ENCODE measurements at places on chromosomes 4 and X.

- DNase-seq, result no peak
Observed at GRCh38 chr4:150050566-150050965, 27.7 kb upstream of the DCLK2 start.

- DNase-seq, result no peak
Observed at GRCh38 chr4:22897520-22898108, 204.9 kb downstream of the GBA3 start.

- no peak for DNase-seq
Observed at GRCh38 chrX:72312311-72312940, 6.7 kb upstream of the CITED1 start.

DNA sequence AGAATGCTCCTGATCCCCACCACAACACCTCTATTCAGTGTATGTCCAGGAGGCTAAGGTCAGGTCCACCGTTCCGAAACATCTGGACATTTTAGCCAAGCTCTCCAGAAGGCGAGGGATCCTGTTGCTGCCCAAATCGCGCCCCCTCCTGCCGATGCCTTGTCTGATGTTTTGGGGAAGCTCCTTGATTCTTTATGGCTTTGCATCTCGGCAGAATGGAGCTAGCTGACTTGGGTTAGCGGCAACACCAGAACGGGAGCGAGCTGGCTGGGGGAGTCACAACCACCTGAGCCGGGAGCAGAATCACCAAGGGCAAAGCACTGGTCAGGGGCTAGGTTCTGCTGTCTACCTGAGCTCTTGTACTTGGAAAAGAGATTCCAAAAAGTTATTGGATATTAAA lies 6.6 kb upstream of the POU3F4 start:
- DNase-seq, result no peak

DNA sequence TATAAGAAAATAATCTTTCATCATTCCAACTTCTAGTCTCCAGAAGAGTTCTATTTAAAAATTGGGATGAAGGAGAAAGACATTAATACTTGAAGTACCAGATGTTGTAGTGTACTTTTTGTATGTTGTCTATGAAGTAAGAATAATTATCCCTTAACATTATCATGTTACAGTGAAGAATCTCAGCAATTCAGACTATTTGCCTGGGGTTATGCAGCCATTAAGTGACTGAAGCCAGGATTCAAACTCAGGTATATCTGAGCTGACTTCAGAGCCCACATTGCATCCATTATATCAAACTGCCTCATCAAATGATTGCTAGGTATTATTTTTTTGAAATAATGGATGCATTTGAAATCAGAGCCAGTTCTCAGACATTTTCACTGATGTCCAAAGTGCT lies 76.1 kb upstream of the FHDC1 start:
- no peak for DNase-seq

DNA sequence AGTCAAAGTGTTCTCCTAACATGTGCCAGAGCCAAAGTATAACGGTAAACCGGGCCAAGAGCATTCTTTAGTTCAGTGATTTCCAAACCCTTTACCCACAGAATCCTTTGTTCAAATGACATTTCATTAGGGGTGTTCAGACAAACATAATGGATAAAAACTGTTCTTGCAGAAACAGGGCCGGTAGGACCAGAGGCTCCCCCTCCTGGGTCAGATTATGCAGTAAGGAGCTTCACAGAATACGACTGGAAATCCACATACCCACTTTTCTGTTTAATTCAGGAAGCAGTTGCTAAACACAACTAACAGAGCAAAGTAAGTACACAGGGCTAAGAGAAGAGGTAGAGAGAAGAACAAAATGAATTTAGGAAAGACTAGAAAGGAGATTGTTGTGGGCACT lies 46.6 kb upstream of the TMEM184C start:
- DNase-seq, result no peak

DNA sequence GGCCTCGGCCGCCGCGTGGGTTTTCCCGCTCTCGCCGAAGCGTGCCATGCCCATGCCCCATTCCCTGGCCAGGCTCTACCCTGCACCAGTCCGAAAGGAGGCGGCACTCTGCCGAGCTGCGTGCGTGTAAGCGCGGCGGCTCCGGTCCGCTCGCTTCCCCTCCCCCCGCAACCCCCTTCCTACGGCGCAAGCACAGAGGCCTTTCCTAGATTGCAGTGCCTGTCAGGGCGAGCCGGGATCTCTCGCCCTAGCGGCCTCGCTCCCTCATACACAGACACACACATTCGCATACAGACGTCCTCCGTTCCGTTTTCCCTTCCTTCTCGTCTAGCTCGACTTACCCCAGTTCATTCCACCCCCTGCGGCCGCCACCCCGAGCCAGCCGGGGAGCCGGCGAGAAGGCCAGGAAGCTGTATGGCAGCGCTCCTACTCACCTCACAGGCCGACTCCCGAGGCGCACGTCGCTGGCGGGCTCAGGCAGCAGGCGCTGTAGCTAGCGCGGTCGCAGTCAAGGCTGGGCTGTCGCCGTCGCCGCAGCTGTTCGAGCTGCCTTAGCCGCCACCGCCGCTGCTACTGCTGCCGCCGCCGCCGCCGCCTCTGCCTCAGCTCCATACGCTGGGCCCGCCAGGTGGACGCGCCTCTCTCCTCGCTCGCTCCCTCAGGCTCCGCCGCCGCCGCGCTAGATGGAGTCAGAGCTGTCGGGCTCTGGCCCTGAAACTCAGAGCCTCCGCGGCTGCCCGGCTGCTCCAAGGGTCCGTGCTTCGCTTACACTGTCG lies 615 bp downstream of the NEXMIF start:
- DNase-seq, result no peak

DNA sequence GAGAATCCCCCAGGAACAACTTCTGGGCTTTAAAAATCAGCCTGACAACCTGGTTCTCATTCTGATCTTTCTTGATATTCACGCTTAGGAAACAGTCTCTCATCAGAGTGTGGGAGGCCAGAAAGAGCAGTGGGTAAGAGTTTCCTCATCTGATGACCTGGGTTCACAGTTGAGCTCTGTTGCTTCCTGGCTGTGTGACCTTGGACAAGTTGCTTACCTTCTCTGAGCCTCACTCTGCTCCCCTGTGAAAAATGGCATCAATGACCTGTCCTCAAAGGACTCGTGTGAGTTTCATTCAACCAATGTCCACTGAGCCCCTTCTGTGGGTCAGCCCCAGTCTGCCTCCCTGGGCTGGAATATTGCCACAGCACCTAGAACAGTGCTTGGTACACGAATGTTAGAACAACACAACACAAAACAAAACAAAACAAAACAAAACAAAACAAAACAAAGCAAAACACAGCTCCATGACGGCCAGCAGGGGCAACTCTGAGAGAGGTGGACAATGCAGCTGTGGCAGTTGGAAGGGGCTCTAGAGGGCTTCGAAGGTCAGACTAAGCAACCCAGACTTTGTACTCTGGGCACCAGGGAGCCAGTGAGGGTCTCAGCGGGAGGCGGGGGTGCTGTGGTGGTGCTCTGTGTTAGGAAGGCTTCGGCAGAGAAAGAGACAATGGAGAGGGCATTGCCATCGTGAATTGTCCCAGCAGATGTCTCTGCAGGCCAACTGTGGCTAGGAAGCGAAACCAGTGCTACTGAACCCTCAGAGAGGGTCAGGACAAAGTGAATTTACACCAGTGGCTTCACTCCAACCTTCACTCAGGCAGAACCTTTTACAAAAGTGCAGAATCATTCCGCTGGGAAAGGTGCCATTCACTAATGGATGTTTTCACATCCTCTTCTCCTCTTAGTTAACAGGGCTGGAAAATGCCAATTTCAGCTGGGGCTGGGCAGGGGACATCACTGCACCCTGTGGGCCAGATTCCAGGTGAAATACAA lies 14.3 kb upstream of the C4orf50 start:
- no peak for DNase-seq

GRCh38 chr4:47533689-47534347 lies 48.7 kb downstream of the ATP10D start:
- no peak for DNase-seq

DNA sequence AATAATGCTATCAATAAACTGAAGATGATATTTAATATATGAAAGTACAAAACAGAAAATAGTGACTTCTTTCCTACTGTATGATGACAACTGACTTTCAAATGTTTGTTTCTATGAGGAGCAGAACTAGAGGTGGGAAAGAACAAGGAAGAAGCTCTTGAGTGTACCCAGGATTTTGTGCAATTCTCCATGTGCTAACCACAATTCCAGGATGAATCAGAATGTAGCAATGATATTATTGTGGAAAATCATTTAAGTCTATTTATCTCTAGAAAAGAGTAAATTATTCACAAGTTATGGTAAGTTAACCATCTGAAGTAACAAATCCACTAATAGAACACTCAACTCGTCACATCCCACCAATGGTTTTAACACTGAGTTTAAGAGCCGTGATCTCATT lies 324.1 kb upstream of the EMCN start:
- DNase-seq, result no peak

GRCh38 chr4:19514276-19515070 lies 737.2 kb upstream of the SLIT2 start:
- DNase-seq, result no peak

DNA sequence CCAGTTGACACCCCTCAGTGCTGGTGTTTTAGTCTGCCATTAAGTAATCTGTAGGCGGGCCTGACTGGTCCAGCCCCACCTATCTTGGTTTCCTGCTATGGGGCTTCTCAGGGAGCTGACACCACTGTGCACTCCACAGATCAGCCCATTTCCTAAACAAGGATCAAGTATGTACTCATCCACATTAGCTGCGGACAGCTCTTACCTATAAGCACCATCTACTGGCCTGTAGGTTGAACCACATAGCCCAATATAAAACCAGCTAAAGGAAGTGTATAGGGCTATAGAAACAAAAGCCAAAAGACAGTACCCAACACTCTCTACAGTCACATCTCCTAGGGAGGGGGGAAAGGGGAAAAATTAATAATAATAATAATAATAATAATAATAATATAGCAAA lies 353.5 kb upstream of the CXorf51B start:
- no peak for DNase-seq

GRCh38 chr4:112140536-112140935 lies 4.7 kb upstream of the FAM241A start:
- no peak for DNase-seq

DNA sequence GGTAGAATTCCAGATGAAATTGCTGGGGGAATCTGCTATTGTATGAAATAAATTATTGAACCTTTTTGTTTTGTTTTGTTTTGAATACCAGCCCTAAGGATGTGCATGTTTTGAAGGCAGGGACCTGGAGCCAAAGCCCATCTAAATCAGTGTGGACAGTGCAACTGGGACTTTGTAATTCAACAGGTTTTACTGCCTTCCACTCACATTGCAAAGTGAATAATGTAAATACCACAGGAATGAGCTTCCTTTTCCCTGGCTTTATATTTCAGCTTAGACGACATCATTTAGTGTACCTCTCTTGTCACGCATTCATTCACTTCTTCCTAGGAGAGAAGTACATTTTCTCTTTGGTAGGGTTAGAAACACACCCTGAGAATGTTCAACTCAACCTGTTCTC lies 795.0 kb downstream of the CENPC start:
- DNase-seq, result no peak

- DNase-seq, result no peak
Observed at GRCh38 chrX:153736071-153736820, 11.6 kb downstream of the ABCD1 start.

- no peak for DNase-seq
Observed at GRCh38 chr4:68732653-68733466, 62.4 kb upstream of the UGT2B15 start.

GRCh38 chr4:16897991-16898827 lies at the start of gene LDB2:
LDB2 (minus strand) TSS chr4:16898645.
- DNase-seq, result peak; percentile 40

Data from amniotic stem cell (primary cell).